ENCODE measurements at places on chromosomes 16 and 17. TPM values are rescaled to one million over a fixed set of nuclear protein-coding genes. Genes with fewer than 3 reads are reported as not detected.

The SOX15 gene
- 162 TPM for total RNA-seq

The ABAT gene
- total RNA-seq: 9.3 TPM

The MYH1 gene
- not detected for total RNA-seq

The SCARF1 gene
- total RNA-seq: not detected

The LYRM9 gene
- total RNA-seq: 5.4 TPM

The C17orf107 gene
- total RNA-seq: 1.1 TPM

The TMEM97 gene
- 22.9 TPM for total RNA-seq

The ABCC11 gene
- 0.21 TPM for total RNA-seq

The WFIKKN1 gene
- 0.14 TPM for total RNA-seq

The OTOP3 gene
- 0.14 TPM for total RNA-seq

The LRRC36 gene
- not detected for total RNA-seq

The NUFIP2 gene
- total RNA-seq: 16.4 TPM

The TBC1D3H gene
- not detected for total RNA-seq

The PPL gene
- total RNA-seq: 252 TPM

The KRTAP2-3 gene
- 0.21 TPM for total RNA-seq

The CDH5 gene
- not detected for total RNA-seq

The SLC13A2 gene
- not detected for total RNA-seq

The CLDN9 gene
- not detected for total RNA-seq

The SLC5A11 gene
- total RNA-seq: not detected

The NOTUM gene
- not detected for total RNA-seq

The SDK2 gene
- 11.8 TPM for total RNA-seq

The ERN2 gene
- 0.49 TPM for total RNA-seq

The EVI2B gene
- total RNA-seq: 0.14 TPM

The GAS2L2 gene
- not detected for total RNA-seq

The CD300A gene
- not detected for total RNA-seq

The MRPL58 gene
- 80.0 TPM for total RNA-seq

The NPIPB2 gene
- 0.93 TPM for total RNA-seq

The GINS3 gene
- 8.9 TPM for total RNA-seq

The KCNG4 gene
- total RNA-seq: not detected

The NHERF2 gene
- total RNA-seq: 24.8 TPM

The APOBR gene
- total RNA-seq: not detected

The CCL13 gene
- not detected for total RNA-seq
